ENCODE measurements at places on chromosomes 13 and 19. TPM values are rescaled to one million over a fixed set of nuclear protein-coding genes. Genes with fewer than 3 reads are reported as not detected.

- no peaks in the 10 kb centered on the region for H3K4me1 ChIP-seq
- no peak overlapping the region for H3K4me3 ChIP-seq
- H3K27ac ChIP-seq: no peak overlapping the region
- H3K27me3 ChIP-seq: no peaks in the 10 kb centered on the region
Observed at GRCh38 chr13:44768239-44768638, 192.1 kb upstream of the TSC22D1 start.

DNA sequence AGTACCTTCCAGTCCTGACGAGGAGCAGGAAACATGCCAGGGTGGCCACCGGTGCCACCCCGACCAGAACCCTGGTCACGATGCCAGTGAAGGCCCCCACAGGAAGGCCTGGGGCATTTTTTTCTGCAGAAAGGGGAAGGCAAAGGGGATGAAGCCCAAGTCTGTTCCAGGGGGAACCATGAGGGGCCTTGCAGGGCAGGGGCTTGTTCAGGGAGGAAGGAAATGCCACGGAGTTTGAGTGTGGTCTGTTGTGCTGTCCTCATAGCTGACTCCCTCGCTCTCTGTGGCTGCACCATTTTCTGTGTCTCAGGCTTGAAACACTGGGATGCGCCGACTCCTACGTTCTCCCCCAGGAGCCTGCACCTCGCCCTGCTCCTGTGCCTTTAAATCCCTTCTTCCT, 27.5 kb upstream of the CEACAM1 start:
- peaks cover 9% of the 10 kb centered on the region for H3K36me3 ChIP-seq
- peaks cover 3% of the 10 kb centered on the region for H3K4me1 ChIP-seq
- no peaks in the 10 kb centered on the region for H3K27me3 ChIP-seq
- no peak overlapping the region for H3K4me3 ChIP-seq

DNA sequence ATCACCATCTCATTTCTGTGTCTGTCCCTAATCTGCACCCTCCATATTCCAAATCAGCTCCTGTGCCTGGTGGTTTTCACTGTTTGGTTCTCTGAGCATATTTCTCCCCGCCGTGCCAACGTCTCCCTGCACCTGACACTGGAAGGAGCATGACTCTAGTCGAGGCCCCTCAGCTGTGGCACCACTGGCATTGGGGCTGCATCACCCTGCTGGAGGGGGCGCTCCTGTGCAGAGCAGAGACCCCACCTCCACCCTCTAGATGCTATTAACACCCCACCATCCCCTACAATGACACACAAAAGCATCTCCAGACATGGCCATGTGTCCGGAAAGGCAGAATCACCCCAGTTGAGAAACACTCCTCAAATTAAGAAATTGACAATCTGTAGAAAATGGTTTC, 20.8 kb downstream of the ZSCAN5C start:
- no peak overlapping the region for H3K27ac ChIP-seq
- no peaks in the 10 kb centered on the region for H3K4me1 ChIP-seq
- DNase-seq: no peak

GRCh38 chr19:6886277-6886897, 992 bp upstream of the ADGRE1 start:
- no peak overlapping the region for H3K4me3 ChIP-seq
- DNase-seq: no peak
- H3K27ac ChIP-seq: no peak overlapping the region

- no peak overlapping the region for H3K27ac ChIP-seq
- H3K36me3 ChIP-seq: no peaks in the 10 kb centered on the region
- no peak for DNase-seq
- no peaks in the 10 kb centered on the region for H3K4me1 ChIP-seq
- no peak overlapping the region for H3K4me3 ChIP-seq
Observed at GRCh38 chr13:59343993-59344822, 819.5 kb downstream of the DIAPH3 start.

- peak overlapping the region; percentile 96 for H3K4me3 ChIP-seq
- no peaks in the 10 kb centered on the region for H3K4me1 ChIP-seq
- no peaks in the 10 kb centered on the region for H3K27me3 ChIP-seq
- DNase-seq: no peak
- peaks cover 36% of the 10 kb centered on the region for H3K36me3 ChIP-seq
Observed at GRCh38 chr19:49453757-49454240, 774 bp downstream of the ALDH16A1 start.

DNA sequence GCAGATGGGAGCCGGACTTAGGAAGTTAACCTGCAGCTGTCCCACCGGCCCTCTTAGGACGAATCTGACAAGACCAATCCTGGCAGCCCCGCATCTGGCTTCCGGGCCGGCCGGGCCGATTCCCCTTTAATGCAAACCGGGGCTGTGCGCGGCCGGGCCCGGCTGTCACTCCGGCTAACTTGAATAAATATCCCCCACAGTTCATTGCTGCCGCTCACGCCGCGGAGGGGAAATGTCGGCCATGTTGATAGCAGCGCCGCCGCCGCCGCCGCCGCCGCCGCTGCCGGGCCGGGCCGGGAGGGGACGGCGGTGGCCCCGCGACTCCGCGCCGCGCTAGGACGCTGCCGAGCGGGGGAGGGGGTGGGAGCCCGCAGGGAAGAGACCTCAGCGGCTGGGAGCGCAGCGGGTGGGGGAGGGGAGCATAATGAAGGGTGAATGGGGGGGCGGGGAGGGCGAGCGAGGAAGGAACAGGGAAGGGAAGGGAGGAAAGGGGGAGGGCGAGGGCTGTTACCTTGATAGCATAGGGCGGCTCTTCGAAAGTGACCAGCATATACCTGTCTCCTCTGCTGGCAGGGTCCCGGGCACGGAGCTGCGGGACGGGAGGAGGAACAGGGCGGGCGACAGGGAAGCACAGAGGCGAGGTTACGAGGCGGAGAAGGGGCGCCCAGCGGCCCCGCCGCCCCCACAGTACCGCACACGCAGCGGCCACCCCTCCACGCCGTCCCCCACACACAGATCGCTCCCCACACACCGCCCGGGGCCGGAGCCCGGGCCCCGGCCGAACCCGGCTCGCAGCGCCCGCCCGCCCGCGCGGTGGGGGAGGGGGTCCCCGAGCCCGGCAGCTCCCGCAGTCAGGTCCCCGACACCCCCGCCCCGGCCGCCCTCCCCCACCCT, 1.1 kb downstream of the INTS6 start:
- no peak overlapping the region for H3K27ac ChIP-seq
- peaks cover 47% of the 10 kb centered on the region for H3K36me3 ChIP-seq
- H3K4me1 ChIP-seq: peaks cover 2% of the 10 kb centered on the region
- peak overlapping the region; percentile 88 for H3K4me3 ChIP-seq

- no peak for DNase-seq
- no peaks in the 10 kb centered on the region for H3K27me3 ChIP-seq
- peaks cover 5% of the 10 kb centered on the region for H3K4me1 ChIP-seq
- no peak overlapping the region for H3K27ac ChIP-seq
- no peak overlapping the region for H3K4me3 ChIP-seq
- H3K36me3 ChIP-seq: peaks cover 8% of the 10 kb centered on the region
Observed at GRCh38 chr13:65461590-65461989, 1768.5 kb downstream of the PCDH9 start.

- H3K27ac ChIP-seq: no peak overlapping the region
- no peaks in the 10 kb centered on the region for H3K4me1 ChIP-seq
- peak overlapping the region; percentile 100 for H3K4me3 ChIP-seq
- peaks cover 65% of the 10 kb centered on the region for H3K36me3 ChIP-seq
- H3K27me3 ChIP-seq: no peaks in the 10 kb centered on the region
Observed at GRCh38 chr19:5623397-5624017, 624 bp downstream of the SAFB start.

DNA sequence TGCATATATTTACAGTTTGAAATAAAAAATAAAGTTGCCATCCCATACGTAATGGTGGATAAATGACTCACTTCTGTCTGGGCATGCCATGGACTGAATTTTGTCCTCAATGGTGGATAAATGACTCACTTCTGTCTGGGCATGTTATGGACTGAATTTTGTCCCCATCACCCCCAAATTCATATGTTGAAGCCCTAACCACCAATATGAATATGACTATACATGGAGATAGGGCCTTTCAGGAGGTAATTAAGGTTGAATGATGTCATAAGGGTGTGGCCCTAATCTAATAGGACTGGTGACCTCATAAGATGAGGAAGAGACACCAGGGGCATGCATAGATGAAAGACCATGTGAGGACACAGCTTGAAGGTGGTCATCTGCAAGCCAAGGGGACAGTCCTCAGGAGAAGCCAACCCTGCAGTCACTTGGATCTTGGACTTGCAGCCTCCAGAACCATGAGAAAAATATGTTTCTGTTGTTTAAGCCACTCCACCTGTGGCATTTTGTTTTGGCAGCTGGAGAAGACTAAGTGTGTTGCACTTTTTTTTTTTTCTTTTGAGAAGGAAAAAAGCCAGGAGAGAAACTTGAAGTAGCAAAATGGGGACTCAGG, 41.8 kb downstream of the RFC3 start:
- H3K27ac ChIP-seq: no peak overlapping the region
- H3K27me3 ChIP-seq: no peaks in the 10 kb centered on the region
- DNase-seq: no peak
- no peaks in the 10 kb centered on the region for H3K4me1 ChIP-seq
- H3K36me3 ChIP-seq: no peaks in the 10 kb centered on the region

GRCh38 chr19:53549340-53549739, 11.4 kb downstream of the ZNF331 start:
- peak overlapping the region; percentile 58 for H3K27ac ChIP-seq
- H3K36me3 ChIP-seq: peaks cover 29% of the 10 kb centered on the region
- H3K27me3 ChIP-seq: no peaks in the 10 kb centered on the region

GRCh38 chr13:110983241-110983640, 68.4 kb upstream of the ANKRD10 start:
- no peak overlapping the region for H3K27ac ChIP-seq
- DNase-seq: no peak
- H3K4me1 ChIP-seq: no peaks in the 10 kb centered on the region
- no peaks in the 10 kb centered on the region for H3K36me3 ChIP-seq
- no peak overlapping the region for H3K4me3 ChIP-seq

DNA sequence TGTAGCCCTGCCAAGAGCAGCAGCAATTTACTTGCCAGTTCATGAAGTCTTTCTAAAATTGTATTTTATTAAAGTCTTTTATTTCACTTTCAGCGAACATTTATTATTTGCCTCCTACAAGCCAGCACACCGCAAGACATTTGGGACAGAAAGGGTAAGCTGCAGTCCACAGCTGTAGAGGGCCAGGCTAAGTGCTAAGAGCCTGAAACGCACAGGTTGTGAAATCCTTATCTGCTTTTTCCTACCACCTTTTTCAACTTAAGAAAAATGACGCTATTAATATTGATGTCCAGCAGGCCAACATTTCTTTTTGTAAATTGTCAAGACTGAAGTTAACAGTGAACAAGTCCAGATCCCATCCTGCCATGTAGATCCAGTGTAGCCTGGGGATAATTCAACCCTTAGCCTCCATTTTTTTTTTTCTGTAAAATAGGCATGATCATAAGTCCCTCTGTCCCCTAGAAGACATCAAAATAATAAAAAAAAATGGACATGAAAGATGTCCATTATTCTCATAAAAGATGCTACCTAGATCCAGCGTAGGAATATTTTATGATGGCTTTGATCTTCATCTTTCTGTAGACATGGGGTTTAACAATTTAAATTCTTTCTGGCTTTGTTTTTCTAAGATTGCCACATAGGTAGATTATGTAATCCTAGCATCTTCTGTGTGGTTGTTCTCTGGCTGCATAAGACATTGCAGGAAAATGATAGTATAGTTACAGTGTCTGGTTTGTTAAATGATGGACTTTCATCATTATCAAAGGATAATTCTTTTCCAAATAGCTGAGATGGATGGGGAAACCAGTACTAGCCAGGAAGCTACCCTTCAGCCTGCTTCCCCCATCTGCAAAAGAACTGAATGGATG, 128.4 kb downstream of the SHISA2 start:
- H3K4me3 ChIP-seq: no peak overlapping the region
- H3K4me1 ChIP-seq: peaks cover 12% of the 10 kb centered on the region
- no peak for DNase-seq

DNA sequence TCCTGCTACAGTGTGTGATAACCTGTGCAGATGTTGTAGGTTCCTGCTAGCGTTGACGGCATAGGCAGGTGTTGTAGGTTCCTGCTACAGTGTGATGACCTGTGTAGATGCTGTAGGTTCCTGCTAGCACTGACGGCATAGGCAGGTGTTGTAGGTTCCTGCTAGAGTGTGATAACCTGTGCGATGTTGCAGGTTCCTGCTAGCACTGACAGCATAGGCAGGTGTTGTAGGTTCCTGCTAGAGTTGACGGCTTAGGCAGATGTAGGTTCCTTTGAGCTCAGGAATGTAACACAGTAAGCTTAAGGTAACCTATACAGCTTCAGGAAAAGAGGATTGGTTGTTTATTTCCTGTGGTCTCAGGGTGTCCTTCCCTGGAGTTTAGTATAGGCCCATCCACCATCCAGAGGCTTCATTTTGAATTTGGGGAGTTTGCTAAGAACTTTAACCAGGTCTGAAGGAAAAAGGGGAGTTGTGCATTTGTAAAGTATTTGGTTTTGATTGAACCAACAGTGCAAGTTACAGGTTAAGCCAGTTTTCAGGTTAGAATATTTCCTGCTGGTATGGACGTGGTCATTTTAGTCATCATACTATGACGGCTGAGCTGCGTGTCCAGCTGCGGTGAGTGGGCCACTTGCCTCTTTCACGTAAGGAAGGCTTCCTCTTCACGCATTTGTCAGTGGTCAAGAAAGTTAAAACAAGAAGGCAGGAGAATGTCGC, 53.8 kb downstream of the ATP11A start:
- no peak overlapping the region for H3K4me3 ChIP-seq
- no peak for DNase-seq
- no peaks in the 10 kb centered on the region for H3K36me3 ChIP-seq
- no peaks in the 10 kb centered on the region for H3K27me3 ChIP-seq
- H3K4me1 ChIP-seq: peaks cover 13% of the 10 kb centered on the region

GRCh38 chr13:47628666-47629065, 372.4 kb downstream of the SUCLA2 start:
- no peaks in the 10 kb centered on the region for H3K4me1 ChIP-seq
- H3K36me3 ChIP-seq: no peaks in the 10 kb centered on the region
- no peak overlapping the region for H3K27ac ChIP-seq
- no peaks in the 10 kb centered on the region for H3K27me3 ChIP-seq
- no peak for DNase-seq

- H3K27me3 ChIP-seq: peaks cover 12% of the 10 kb centered on the region
- H3K4me3 ChIP-seq: peak overlapping the region; percentile 86
- DNase-seq: peak; percentile 92
- no peak overlapping the region for H3K27ac ChIP-seq
Observed at GRCh38 chr13:102402290-102402689, 442 bp upstream of the FGF14 start.

Gene HCN2
- 4.1 TPM for total RNA-seq

Gene OR10H1
- not detected for total RNA-seq

Gene ZNF543
- total RNA-seq: 8.2 TPM

Gene GSX1
- total RNA-seq: not detected

Gene ZNF780A
- total RNA-seq: 18.7 TPM

Gene C1QTNF9B
- total RNA-seq: not detected

Gene PEG3
- not detected for total RNA-seq

Gene CYP2F1
- total RNA-seq: 0.63 TPM

Gene CPB2
- total RNA-seq: not detected

Gene APOC1
- total RNA-seq: 78.1 TPM

Gene CGB2
- 0.77 TPM for total RNA-seq

Gene ZNF471
- not detected for total RNA-seq

Measured in H9 (cell line).